ENCODE measurements at places on chromosomes 1 and 21.

DNA sequence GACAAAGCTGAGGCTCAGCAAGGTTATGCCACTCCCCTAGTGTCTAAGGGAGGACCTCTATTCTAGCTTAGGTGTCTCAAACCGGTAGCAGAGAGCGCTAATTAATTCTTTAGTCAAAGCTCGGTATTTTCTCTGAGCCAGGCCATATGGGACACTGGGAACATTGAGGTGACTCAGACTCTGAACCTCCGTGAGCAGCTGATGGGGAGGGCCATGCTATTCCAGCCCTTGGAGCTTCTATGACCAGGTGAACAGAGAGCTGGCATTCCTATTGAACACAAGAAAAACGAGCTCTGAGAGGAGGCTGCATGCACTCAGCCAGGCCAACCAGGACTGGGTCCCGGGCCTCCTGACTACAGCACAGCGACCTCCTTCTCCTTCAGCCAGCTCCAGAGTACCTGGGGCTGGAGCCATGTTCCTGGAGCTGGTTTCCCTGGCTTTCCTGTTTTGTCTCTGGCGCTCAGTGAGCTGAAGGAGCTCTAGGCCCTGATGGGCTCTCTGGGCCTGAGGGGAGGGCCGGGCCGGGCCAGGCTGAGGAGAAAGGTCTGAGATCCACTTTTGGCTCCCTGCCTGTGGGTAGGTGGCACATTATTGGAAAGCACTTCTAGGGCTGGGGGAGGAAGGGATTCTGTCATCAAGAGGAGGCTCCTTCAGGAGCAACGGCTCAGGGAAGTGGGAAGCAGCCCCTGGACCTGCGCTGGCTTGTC is 37.0 kb downstream of the SLC9A1 start:
- DNase-seq = no peak

- DNase-seq = peak; percentile 34
These were observed 29.9 kb upstream of the RPTN start for GRCh38 chr1:152188673-152189591.

DNA sequence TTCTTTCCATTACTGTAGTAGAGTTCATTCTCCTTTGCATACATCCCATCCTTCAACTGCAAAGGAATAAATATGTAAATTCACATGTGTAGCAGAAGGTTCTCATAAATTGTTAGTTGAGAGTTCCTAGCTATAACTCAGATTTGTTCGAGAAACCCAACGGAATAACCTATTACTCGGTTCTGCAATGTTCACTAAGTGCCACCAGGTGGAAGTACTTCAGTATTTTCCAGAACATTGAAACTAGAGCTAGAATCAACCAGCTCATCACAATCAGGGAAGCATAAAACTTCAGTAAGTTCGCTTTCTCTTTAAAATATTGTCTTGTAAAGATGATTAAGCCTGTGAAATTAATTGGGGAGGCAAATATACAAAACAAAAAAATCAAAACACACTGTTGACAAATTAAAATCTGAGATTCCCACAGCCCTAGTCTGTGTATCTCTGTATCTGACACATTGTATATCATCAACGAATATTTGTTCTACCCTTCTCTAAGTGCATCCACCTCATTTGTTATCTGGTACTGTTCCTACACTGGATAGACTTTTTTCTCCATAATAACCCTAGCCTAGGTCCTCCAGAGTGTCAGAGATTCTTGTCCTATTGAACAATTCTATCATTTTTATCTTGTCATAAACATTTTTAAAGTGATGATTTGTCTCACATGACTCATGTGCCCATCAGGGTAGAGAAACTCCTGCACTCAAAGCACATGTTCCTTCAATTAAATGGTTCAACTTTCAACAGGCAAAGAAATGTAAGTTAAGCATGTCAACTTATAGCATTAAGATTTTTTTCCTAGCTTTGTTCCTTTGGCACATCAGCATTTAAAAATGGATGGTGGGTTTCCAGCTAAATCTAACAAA is 31.9 kb downstream of the MROH9 start:
- DNase-seq = no peak

DNA sequence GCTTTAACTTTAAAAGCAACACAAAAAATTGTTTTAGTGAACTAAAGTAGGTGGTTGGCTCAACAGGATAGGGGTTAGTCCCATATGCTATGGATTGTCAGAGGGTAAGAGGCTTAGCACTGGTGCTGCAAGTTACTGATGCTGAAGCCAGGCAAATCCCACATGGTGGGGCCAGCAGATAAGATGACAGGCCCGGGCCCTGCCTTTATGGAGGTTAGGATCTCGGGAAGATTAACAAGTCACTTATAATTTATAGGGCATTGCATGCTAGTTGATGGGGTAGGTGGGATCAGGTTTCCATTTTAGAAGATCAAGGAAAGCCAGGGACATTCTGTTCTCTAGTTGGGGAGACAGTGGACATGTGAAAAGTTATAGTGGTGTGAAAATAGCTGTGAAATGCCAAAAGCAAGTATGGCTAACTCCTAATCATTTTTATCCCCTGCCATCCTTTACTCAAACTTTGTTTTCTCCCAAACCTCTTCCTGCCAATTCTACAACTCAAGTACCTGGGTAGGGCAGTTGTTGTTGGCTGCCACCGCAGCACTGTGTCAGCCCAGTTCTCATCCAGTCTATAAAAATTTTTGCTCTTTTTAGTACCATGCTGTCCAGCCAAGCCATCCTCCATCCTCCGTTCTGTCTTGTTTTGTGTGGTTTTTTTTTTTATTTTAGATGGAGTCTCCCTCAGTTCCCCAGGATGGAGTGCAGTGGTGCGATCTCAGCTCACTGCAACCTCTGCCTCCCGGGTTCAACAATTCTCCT is 10.3 kb downstream of the CHAF1B start:
- DNase-seq = no peak

DNA sequence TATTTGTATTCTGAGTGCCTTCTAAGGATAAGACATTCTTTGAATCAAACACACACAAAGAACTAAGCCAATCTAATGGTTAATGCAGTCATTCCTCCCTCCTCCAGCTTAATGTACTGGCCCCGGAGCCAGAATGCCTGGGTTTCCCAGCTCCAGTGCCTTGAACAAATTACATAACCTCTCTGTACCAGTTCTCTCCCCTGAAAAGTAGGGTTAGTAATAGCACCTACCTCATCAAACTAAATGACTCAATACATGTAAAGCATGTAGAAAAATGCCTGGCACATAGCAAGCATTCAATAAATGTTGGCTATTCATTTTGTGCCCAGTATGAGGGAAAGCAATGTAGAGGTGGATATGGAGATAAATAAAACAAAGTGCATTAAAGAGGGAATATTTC is 14.0 kb downstream of the C1orf52 start:
- no peak for DNase-seq

DNA sequence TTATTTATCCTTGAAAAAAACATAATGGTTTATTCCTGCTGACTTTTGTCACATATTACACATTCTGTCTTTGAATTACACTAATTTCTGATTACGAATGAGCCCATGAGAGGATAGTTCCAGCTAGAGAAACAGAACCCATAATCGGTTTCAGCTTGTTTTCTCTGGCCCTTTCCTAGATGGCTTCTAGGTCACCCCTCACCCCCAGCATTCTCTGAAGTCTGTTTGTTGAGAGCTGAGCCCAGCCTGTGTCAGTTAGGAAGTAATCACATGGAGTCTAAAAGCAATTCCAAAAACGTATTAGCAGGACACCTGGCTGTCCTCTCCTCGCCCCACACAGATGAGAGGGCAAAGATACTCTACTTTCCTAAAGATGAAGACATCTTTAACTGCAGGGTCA is 48.9 kb downstream of the KIAA1614 start:
- no peak for DNase-seq

GRCh38 chr1:228929476-228930027 is 194.3 kb downstream of the RHOU start:
- DNase-seq = no peak

GRCh38 chr1:4516596-4516995 is 137.8 kb upstream of the AJAP1 start:
- DNase-seq = no peak

- no peak for DNase-seq
These were observed 759 bp downstream of the SMYD3 start for GRCh38 chr1:246506367-246506673.

- no peak for DNase-seq
These were observed 1031.6 kb downstream of the KCNT2 start for GRCh38 chr1:195576641-195577040.

GRCh38 chr1:65425697-65426096 is 5.2 kb downstream of the LEPR start:
- DNase-seq = no peak

- no peak for DNase-seq
These were observed 3.3 kb upstream of the MX2 start for GRCh38 chr21:41358193-41359166.

GRCh38 chr21:23488245-23488644 is 2119.0 kb downstream of the MRPL39 start:
- DNase-seq = no peak

DNA sequence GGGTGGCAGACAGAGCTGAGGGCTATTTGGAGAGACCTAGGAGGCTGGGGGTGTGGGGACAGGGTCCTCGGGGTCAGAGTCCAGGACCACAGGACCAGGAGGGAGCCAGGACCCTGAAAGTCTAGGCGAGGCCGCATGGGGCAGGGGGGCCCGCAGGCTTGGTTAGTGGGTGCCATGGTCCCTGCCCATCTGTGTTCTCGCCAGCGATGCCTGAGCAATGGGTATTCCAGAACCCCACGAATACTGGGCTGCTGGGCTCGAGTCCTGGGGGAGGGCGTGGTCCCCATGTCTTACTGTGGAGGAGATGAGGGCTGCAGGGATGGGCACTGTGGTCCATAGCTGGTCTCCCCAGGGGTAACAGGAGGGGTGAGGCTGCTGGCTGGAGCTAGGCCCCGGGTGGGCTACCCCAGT is 2.0 kb downstream of the KRTAP10-6 start:
- DNase-seq = no peak

GRCh38 chr1:50970931-50971582 is 1.0 kb downstream of the CDKN2C start:
- DNase-seq = no peak

DNA sequence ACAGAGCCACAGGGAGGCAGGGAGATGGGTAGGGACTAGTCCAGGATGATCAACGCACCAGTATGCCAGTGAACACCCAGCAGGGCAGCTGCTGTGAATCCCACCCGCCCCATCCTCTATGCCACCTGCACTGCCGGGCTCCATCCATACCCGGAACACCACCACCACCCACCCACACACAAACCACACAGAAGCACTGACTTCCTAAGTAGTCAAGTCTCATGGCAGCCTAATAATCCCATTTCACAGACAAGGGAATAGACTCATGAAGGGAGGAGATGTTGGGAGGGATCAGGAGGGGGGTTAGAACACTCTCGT is 6.3 kb downstream of the DRAXIN start:
- DNase-seq = no peak

GRCh38 chr1:33143698-33144097 is 38.1 kb downstream of the TRIM62 start:
- DNase-seq = no peak

GRCh38 chr1:182761396-182762395 is 27.9 kb upstream of the NPL start:
- no peak for DNase-seq

- DNase-seq = no peak
These were observed 102.0 kb downstream of the NMNAT2 start for GRCh38 chr1:183315991-183316758.

DNA sequence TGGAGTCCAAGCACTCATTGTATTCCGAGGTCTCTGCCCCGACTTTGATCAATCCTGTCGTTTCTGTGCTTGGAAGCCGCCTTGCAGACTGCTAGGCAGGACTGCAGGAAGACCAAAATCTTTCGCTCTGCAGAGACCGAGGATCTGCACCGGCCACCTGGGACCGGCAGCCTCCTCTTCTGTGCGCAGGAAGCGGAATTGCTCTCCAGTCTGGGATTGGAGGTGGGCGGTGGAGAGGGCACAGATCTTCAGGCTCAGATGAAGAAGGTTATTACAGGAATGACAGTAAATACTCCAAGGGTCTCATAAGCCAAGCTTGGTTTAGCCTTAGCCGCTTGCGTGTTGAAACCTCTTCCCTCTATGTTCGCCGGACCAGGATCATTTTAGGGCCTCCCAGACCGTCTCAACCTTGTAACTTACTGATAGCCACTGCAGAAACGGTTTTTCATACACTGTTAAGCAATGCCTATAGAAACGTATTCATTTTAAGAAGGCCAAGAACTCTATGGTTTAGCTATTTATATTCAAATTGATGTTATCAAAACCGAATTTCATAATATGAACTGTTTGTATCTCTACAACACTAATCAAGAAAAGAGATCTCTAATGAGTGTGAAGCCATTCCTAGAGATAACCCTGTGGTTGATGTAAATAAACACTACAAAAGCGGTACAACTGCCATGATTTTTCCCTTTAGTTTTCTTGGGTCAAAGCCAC is 1.1 kb downstream of the MIA3 start:
- no peak for DNase-seq

- DNase-seq = no peak
These were observed 516.7 kb downstream of the NPHP4 start for GRCh38 chr1:5475572-5475971.

- DNase-seq = no peak
These were observed 38.7 kb downstream of the GPR161 start for GRCh38 chr1:168097921-168098528.

DNA sequence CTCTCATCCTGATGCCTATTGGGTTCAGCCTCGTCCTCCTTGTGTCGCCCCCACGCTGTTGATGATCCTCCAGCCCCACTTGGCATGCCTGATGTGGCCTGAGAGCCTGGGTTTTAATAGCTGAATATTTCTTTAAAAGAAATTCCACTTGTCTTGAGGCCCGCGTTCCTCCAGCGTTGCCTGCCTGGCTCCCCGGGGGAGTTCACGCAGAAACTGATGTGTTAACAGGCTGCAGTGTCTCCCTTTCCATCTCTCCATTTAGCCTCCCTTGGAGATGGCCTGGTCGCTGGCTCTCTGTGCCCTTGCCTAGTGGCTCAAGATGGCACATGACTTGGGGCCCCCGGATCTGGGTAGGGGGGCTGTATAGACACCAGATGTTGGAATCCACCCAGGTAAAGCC is 9.5 kb downstream of the ACTL8 start:
- no peak for DNase-seq

DNA sequence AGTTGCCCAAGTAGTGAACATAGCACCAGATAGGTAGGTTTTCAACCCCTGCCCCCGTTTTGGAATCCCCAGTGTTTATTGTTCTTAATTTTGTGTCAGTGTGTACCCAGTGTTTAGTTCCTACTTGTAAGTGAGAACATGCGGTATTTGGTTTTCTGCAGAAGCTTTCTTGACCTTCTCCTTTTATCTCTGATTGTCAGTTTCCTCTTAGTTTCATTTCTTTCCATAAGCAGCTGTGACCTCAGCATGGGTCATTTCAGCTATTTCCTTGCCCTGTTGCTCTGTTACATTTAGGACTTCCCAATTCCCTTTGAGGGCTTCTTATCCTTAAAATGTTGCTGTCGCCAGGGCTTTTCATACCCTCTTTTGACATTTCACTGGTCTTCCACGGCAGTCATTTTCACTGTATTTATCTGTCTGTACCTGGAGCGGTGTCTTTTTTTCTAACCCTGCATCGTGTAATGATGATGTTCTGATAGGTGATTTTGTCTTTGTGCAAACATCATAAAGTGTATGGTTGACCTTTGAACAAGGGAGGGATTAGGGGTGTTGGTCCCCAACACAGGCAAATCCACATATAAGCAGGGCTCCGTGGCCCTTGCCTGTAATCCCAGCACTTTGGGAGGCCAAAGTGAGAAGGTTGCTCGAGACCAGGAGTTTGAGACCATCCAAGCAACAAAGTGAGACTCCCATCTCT is 15.0 kb downstream of the ITSN1 start:
- DNase-seq = no peak

GRCh38 chr1:159008744-159009188 is 941 bp upstream of the IFI16 start:
- peak; percentile 65 for DNase-seq

Data from KG1 (cell line).